ENCODE measurements at places on chromosomes 11 and 22. TPM values are rescaled to one million over a fixed set of nuclear protein-coding genes. Genes with fewer than 3 reads are reported as not detected.

The FOLH1 gene
- not detected for total RNA-seq

GRCh38 chr11:66181632-66182315 is 86.7 kb upstream of the RAB1B start:
- no peak overlapping the region for H3K4me3 ChIP-seq
- peaks cover 13% of the 10 kb centered on the region for H3K36me3 ChIP-seq
- no peak overlapping the region for H3K27ac ChIP-seq
- no peak for DNase-seq
- H3K4me1 ChIP-seq: peaks cover 23% of the 10 kb centered on the region

- H3K27me3 ChIP-seq: no peaks in the 10 kb centered on the region
- H3K27ac ChIP-seq: no peak overlapping the region
- no peak for DNase-seq
- peaks cover 49% of the 10 kb centered on the region for H3K36me3 ChIP-seq
- no peaks in the 10 kb centered on the region for H3K4me1 ChIP-seq
These were observed 40.1 kb downstream of the EIF4ENIF1 start for GRCh38 chr22:31449506-31449905.

- no peaks in the 10 kb centered on the region for H3K4me1 ChIP-seq
- no peaks in the 10 kb centered on the region for H3K36me3 ChIP-seq
- H3K4me3 ChIP-seq: no peak overlapping the region
- H3K27ac ChIP-seq: no peak overlapping the region
- H3K27me3 ChIP-seq: peaks cover 22% of the 10 kb centered on the region
These were observed 29.1 kb upstream of the LINC01488 start for GRCh38 chr11:69452206-69452987.

GRCh38 chr11:127017482-127017881 is 16.9 kb upstream of the KIRREL3 start:
- no peak overlapping the region for H3K4me3 ChIP-seq
- H3K4me1 ChIP-seq: no peaks in the 10 kb centered on the region

- no peaks in the 10 kb centered on the region for H3K36me3 ChIP-seq
- no peaks in the 10 kb centered on the region for H3K27me3 ChIP-seq
- H3K27ac ChIP-seq: no peak overlapping the region
- H3K4me1 ChIP-seq: no peaks in the 10 kb centered on the region
- no peak overlapping the region for H3K4me3 ChIP-seq
- DNase-seq: no peak
These were observed 75.3 kb downstream of the C22orf31 start for GRCh38 chr22:28986366-28986765.

GRCh38 chr11:4102711-4103110 is 8.1 kb downstream of the RRM1 start:
- H3K4me3 ChIP-seq: no peak overlapping the region
- no peak overlapping the region for H3K27ac ChIP-seq
- no peaks in the 10 kb centered on the region for H3K4me1 ChIP-seq
- no peaks in the 10 kb centered on the region for H3K27me3 ChIP-seq

Data from CD4-positive, alpha-beta T cell (primary cell).